Activated CD8-positive, alpha-beta T cell treated with anti-CD3 and anti-CD28 coated beads for 36 hours (primary cell): ENCODE measurements at places on chromosomes 2 and 18. TPM values are rescaled to one million over a fixed set of nuclear protein-coding genes. Genes with fewer than 3 reads are reported as not detected.
A peak's percentile ranks its signal among the peaks of the same experiment; 100 is the strongest.

- peaks cover 2% of the 10 kb centered on the region for H3K27me3 ChIP-seq
- no peak for DNase-seq
- H3K4me3 ChIP-seq: no peak overlapping the region
- H3K27ac ChIP-seq: no peak overlapping the region
- no peaks in the 10 kb centered on the region for H3K4me1 ChIP-seq
Observed at GRCh38 chr18:50663626-50664441, 103.9 kb downstream of the MAPK4 start.

- no peaks in the 10 kb centered on the region for H3K36me3 ChIP-seq
- H3K4me3 ChIP-seq: no peak overlapping the region
Observed at GRCh38 chr2:65361623-65362022, 70.8 kb downstream of the SPRED2 start.

GRCh38 chr2:23467618-23468017, 82.6 kb downstream of the KLHL29 start:
- H3K27ac ChIP-seq: no peak overlapping the region
- DNase-seq: no peak
- peaks cover 27% of the 10 kb centered on the region for H3K27me3 ChIP-seq
- no peak overlapping the region for H3K4me3 ChIP-seq
- no peaks in the 10 kb centered on the region for H3K36me3 ChIP-seq
- no peaks in the 10 kb centered on the region for H3K4me1 ChIP-seq

DNA sequence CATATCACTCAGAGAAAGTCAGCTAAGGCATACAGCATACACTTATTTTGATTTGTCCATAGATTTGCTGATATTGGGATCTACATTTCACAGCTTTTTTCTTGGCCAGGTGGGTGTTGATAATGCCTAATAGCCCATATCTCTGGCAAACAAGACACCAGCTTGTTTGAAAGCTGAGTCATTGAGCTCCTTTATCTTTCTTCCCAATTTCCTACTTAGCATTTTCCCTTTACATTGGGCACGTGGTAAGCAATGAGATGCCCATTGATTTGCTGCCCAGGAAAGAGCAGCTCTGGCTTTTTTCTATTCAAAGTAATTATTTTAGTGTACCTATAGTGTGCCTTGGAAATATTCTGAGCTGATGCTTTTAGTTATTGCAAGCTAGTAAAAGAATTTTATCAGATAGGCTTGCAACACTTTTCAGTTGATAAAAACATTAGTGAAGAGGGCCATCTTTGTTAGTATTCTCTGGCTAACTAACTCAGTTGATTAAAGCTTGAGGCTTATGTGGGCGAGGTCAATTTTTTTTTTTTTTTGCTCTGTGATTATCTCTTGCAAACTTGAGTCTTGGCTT, 79.6 kb downstream of the OSBPL6 start:
- H3K27me3 ChIP-seq: peaks cover 8% of the 10 kb centered on the region
- H3K36me3 ChIP-seq: no peaks in the 10 kb centered on the region
- DNase-seq: no peak
- no peak overlapping the region for H3K4me3 ChIP-seq
- H3K27ac ChIP-seq: no peak overlapping the region
- no peaks in the 10 kb centered on the region for H3K4me1 ChIP-seq

The SERPINB11 gene
- not detected for total RNA-seq

The IDH1 gene
- total RNA-seq: 19.0 TPM

The C2orf66 gene
- total RNA-seq: not detected

DNA sequence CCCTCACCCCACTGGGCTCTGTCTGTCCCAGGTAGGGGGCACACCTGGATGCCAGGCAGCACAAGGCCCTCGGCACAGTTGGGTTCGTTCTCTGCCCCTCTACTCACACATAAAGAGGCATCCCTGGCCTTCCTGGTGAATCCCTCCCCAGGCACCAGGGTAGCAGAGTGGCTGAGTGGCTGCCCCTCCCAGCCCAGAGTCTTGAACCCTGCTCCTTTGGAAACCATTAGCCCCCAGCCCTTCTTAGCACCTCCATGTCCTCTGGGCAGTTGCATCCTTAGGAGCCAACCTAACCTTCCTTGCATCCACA, 2.0 kb downstream of the GPC1 start:
- H3K4me3 ChIP-seq: no peak overlapping the region
- H3K4me1 ChIP-seq: peaks cover 7% of the 10 kb centered on the region
- peaks cover 19% of the 10 kb centered on the region for H3K27me3 ChIP-seq
- H3K27ac ChIP-seq: no peak overlapping the region
- H3K36me3 ChIP-seq: no peaks in the 10 kb centered on the region
- no peak for DNase-seq

- H3K4me1 ChIP-seq: peaks cover 41% of the 10 kb centered on the region
- H3K36me3 ChIP-seq: peaks cover 3% of the 10 kb centered on the region
Observed at GRCh38 chr2:30628341-30628740, 178.9 kb downstream of the CAPN13 start.

DNA sequence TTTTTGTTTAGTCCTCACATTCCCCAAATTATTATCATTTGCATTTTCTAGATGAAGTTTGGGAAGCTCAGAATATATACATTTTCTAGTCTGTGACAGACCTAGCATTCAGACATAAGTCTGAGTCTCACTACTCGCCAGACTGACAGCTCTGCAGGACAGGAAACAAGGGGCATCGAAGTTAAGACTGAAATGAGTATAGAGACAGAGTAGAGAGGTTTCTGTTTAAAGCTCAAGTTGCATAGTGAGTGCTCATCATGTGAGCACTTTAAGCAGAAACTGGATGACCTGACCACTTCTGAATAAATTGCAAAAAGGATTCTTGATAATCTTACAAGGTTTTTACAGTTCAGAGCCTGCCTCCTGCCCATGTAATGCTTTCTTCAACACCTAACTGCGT, 1.1 kb downstream of the HADHB start:
- peak overlapping the region; percentile 94 for H3K4me3 ChIP-seq
- peak; percentile 51 for DNase-seq
